NCI-H524 (cell line): ENCODE measurements at places on chromosomes 3 and 15.

- DNase-seq, result no peak
Observed at GRCh38 chr3:64594134-64594533, 93.7 kb downstream of the ADAMTS9 start.

DNA sequence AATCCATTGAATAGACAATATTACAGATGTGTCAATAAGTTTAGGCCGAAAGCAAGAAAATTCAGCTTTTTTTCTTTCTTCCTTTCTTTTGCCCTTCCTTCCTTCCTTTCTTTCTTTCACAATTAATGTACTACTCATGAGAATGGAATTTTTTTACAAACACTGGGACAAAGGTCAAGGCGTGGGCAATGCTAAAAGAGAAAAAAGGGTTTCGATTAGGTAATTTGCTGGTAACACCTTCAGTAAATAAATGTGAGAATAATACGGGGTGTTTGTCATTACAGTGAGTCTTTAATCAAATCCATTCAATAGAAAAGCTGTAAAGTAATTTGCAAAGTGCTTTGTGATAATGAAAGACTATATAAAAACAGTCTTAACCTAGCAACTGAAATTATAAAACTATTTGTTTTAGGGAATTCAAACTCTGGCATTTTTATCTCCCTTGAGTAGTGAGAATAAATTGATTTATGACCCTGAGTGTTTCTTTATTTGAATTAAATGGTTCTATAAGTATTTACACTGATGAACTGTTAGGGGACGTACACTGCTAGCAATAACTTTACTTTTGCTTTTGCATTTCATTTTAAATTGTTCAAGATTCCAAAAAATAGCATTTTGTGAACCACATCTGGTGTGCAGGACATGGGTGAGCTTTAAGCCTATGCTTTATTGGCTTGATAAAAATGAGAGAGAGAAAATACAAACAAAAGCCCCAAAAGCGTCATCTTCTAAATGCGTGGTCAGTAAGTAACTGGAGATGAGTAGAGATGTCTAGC is 104.2 kb upstream of the THRB start:
- no peak for DNase-seq

- no peak for DNase-seq
Observed at GRCh38 chr3:5170975-5171374, 16.5 kb upstream of the EDEM1 start.

- DNase-seq, result no peak
Observed at GRCh38 chr3:10364806-10365205, 43.9 kb upstream of the SEC13 start.

GRCh38 chr3:98534734-98535133 is 3.0 kb downstream of the GPR15 start:
- no peak for DNase-seq

- DNase-seq, result peak; percentile 87
Observed at GRCh38 chr3:103918336-103918735, 1448.4 kb upstream of the ALCAM start.

DNA sequence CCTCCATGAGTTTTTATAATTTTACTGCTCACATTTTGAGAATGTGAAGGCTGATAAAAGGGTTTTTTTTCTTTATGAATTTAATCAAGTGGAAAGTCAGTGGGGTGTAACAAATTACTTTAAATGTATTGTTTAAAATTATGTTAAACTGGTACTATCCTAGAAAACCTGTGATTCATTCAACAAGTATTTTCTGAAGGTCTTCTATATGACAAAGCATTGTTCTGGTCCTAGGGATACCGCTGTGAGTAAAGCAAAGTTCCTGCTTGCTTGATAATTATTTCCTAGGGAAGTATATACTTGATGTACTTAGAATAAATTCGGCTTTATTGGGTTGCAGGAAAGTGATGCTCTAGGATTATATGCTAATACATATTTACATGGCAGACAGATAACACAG is 152.8 kb upstream of the GOLGA6L4 start:
- DNase-seq, result no peak

DNA sequence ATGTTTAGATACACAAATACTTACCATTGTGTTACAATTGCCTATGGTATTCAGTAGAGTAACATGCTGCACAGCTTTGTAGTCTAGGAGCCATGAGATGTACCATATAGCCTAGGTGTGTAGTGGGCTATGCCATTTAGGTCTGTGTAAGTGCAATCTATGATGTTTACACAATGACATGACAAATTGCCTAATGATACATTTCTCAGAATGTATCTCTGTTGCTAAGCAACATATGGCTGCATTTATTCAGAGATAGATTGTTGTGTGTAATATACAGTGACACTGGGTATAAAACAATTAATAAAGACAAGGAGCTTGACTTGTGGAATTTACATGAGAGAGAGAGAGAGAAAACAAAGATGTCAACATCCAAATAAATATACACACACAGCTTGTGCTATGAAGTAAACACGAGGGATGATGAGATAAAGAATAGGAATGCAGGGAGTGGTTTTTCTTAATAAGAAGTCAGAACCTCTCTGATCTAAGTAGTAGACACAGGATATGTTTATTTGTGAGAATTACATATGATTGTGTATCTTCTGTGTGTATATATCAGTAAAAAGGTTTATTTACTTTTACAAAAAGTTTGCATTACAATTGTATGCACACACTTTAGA is 110.0 kb downstream of the KCNAB1 start:
- DNase-seq, result no peak

GRCh38 chr3:51686512-51687215 is 15.6 kb downstream of the TEX264 start:
- DNase-seq, result no peak

- DNase-seq, result peak; percentile 51
Observed at GRCh38 chr15:59936741-59937140, 67.4 kb upstream of the FOXB1 start.

GRCh38 chr3:60316121-60316797 is 935.0 kb downstream of the FHIT start:
- DNase-seq, result no peak

DNA sequence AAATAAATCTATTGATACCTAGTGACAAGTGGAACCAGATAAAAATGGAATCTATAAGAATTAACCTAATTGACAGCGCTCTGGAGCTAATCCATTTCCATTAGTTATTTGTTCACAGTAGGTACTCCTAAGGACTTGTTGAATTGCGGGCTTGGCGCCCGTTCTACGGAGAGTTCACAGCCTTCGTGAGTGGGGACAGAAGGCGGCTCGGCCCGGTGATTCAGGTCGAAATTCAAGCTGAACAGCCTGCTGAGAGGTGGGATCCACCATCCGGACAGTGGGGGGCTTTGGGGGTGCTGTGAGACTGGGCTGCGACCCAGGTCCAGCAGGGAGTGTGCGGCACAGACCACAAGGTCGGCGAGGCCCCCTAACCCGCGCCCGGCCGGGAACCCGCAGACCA is 779 bp upstream of the CTNNB1 start:
- DNase-seq, result peak; percentile 60

DNA sequence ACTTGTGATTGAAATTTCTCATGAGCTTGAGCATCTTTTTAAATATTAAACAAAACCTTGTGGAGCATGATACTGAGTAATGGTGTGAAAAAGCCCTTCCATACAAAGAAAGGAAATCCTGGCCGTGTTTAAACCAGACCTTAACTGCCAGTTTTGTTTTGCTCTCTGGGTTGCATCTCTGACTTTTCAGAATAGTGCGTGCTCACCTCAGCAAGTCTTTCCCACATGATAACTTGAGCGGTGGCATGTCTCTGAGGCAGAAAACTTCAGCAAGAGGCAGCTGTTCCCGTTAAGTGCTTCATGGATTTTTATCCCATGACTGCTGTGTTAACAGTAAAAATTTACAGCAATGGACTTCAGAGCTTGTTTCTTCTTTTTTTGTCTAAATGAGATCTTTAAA is 393.3 kb downstream of the FEZF2 start:
- no peak for DNase-seq

DNA sequence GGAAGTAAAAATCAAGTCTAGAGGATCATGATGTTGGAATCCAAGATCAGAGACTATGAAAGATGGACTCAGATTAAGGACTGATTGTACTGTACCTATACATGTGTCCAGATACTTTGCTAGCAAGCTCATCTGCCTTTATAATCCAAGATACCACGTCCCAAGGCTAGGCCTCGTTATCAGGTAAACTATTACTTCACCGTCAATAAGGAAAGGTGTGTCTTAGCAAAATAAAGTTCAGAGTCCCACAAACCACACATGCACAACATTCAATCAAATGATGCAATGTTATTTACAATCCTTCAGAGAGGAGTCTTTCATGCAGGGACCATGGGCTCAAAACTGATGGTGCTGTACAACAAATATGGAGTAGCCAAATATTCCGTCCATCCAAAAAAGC is 1092.9 kb downstream of the IGSF11 start:
- DNase-seq, result no peak

GRCh38 chr3:6779140-6779539 is 81.8 kb upstream of the GRM7 start:
- no peak for DNase-seq

DNA sequence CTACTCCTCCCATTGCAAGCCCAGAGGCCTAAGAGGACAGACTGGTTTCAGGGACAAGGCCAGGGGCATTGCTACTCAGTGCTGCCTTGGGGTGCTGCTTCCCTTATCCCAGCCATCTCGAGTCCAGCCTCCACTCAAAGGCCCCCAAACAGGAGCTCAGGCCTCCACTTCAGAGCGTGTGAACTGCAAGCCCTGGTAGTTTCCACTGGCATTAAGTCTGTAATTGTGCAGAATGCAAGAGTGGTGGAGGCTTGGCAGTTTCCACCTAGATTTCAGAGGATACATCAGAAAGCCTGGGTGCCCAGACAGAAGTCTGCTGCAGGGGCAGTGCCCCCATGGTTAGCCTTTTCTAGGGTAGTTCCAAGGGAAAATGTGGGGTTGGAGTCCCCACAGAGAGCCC is 192.8 kb upstream of the ST8SIA2 start:
- no peak for DNase-seq

DNA sequence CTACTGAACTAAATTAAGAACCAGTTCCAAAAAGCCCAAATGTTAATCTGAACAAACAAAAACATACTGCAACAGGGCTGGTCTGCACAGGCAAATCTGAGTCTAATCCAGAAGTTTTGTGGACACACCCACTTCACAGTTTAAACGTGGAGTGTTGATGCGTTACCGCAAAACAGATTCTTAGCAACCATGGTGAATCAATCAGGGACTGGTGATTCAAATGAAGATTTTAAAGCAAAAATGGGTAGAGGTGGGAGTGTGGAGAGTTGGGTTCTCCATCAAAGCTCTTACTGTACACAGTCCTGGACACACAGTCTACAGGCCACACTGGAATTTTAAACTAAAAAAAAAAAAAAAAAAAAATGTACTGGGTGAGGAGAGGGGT is 5.2 kb downstream of the ANXA2 start:
- no peak for DNase-seq

DNA sequence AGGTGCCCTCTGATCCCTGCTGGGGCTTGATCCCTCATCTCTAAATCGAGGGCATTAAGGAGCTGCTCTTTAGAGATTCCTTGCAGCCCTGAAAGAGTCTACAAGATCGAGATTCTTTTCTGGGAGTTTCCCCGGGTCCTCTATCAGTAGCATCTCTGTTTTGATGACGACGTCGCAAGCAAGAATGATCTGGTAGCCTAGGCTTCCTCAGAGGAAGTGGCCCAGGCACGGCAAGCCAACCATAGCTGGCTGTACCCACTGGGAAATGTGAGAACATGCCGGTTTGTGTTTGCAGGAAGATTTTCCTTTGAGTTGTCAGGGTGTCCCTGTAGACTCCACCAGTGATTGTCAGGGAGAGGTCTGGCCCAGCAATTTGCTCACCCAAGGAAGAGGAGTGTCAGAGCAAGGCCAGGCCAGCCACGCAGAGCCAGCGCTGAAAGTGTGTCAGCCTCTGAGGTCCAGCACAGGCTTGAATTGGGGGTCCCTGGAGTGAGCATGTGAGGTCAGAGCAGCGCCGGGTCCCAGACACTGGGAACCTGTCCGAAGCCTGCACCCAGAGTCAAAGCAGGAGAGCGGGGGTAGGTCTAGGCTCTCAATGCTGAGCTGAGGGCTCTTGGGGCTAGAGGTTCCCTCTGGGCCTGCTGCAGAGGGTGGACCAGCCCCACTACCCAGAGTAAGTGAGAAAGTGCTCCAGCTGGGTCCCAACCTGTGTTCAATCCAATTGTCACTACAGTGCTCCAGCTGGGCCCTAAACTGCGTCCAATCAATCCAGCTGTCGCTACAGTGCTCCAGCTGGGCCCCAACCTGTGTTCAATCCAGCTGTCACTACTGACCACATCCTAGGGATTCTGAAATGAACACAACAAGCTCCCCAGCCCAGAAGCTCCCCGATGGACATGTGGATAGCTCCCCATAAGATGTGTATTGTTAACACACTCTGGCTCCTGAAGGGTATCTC is 95.7 kb downstream of the CHDH start:
- no peak for DNase-seq

DNA sequence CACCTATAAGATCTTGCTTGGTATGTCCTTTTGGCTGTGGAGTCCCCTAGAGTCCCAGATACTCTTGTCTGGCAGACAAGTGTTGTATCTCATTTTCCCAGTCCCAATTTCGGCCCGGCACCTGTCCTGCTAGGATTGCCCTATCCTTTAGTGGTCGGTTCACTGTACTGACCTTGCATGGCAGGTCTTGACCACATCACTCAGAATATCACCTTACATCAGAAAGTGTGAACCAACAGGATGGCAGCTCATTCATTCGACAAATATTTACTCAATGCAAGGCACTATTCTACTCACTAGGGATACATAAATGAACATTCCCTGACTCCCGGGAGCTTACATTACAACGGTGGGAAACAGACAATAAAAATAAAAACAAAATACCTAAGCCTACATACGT is 5.7 kb upstream of the CCDC80 start:
- DNase-seq, result no peak

DNA sequence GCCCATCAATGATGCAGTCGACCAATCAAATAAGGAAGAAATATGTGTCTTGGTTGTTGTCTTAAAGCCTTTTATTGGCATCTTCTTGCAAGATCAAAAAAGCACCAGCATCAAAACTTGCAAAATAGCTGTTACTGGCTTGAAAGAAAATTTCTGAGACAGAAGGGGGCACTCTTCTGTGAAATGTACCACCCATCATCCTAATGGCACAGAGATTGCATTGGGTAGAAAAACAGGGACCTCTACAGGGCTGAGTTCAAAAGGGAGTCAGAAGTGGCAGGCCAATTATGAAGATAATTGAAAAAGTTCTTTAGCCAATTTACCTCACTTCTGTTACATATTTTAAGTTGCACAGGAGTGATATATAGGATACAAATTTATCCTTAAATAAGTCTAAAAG is 122.3 kb upstream of the GPR149 start:
- DNase-seq, result peak; percentile 29

DNA sequence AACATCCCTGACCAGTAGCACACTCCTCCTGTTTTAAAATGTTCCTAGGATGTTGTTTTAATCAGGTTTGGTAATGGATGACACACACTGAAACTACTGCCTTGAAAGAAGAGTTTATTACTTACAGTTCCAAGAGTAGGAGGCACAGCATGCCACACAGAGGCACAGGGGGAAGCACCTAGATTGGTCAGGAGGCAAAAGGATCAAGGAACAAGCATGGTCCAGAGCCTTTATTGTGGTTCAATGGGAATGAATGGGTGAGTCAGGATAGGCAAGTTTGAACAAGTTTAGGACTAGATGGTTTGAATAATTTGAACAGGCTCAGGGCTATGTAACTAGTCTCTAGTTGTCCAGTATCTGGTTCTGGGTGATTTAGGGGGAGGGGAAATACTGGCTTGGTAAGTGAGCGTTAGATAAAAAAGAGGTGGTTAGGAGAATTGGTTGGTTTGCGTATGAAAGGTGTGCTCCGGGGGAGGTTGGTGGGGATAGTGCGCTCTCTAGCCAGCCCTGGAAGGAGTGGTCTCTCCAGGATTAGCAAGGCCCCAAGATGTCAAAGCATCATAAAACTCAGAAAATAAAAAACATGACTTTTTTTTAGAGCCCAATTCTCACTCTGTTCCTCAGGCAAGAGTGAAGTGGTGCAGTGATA is 35.1 kb downstream of the TMOD3 start:
- DNase-seq, result no peak

GRCh38 chr3:28947061-28947460 is 333.8 kb upstream of the RBMS3 start:
- DNase-seq, result no peak
